ENCODE measurements at places on chromosomes 1 and 21.

DNA sequence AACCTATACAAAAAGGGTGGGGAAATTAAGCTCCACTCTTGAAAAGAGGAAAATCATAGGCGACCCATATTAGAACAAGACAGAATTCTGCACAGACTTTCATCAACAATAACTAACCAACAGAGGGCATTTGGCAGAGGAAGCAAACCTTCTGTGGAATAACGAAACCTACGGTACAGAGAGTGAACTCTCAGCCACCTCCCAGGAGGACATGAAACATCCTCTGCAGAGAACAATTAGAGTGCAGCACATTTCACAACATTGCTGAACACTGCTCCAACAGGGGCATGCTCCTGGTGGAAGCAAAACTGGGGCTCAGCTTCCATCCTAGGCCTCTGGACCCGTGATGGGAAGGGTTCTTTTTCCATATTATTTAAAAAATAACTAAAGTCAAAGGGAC lies 110.9 kb downstream of the KCNJ15 start:
- DNase-seq, result no peak

- no peak for DNase-seq
Measured at GRCh38 chr1:66598670-66599069, 64.7 kb downstream of the SGIP1 start.

DNA sequence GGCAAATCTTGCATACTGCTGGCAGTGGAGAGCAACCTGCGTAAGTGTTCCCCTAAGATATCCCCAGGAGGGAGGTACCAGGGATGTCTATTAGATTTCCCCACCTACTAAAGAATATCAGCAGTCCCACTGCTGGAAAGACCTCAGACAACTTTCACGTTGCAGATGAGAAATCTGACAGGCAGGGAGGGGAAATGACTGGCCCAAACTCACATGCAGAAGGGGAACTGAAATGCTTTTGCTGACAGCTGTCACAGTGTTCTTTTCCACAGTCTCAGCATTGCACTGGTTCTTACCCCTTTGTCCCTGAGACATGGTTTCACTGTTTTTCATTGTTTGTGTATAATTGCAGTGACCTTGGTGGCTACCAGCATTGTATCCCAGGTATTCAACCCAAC lies 84.8 kb upstream of the ATP1A1 start:
- no peak for DNase-seq

DNA sequence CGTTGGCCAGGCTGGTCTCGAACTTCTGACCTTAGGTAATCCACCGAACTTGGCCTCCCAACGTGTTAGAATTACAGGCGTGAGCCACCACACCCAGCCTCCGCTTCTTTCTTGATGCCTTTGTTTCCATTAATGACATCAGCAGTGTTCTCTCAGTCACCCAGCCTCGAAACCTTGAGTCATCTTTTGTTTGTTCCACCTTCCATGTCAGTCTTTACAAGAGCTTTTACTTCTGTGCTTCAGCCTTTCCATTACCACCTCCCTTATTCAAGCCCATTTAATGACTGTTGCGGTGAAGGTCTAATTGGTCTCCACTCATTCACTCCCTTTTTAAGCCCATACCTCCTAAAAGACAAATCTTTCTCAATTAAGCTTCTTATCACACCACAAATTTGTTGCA lies 146.6 kb upstream of the ADGRL2 start:
- DNase-seq, result no peak

- peak; percentile 69 for DNase-seq
Measured at GRCh38 chr1:147545133-147545532, 3.8 kb downstream of the BCL9 start.

DNA sequence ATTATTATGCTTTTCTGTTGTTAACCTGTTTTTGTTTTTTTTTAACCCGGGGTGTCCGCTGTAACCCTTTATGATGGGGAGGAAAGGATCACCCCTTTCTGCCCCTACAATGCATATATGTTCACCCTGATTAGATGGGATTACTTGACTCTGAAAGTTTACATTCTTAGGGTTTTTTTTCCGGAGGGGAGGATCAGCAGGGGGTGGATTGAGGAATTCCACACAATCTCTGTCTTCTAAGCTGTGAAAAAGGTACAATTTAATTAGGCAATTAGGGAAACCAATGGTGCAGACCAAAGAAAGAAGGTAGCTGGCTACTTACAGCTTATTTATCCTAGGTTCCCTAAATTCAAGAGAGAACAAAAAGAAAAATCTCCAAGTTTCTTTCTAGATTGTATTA lies 58.3 kb downstream of the EDEM3 start:
- DNase-seq, result no peak

DNA sequence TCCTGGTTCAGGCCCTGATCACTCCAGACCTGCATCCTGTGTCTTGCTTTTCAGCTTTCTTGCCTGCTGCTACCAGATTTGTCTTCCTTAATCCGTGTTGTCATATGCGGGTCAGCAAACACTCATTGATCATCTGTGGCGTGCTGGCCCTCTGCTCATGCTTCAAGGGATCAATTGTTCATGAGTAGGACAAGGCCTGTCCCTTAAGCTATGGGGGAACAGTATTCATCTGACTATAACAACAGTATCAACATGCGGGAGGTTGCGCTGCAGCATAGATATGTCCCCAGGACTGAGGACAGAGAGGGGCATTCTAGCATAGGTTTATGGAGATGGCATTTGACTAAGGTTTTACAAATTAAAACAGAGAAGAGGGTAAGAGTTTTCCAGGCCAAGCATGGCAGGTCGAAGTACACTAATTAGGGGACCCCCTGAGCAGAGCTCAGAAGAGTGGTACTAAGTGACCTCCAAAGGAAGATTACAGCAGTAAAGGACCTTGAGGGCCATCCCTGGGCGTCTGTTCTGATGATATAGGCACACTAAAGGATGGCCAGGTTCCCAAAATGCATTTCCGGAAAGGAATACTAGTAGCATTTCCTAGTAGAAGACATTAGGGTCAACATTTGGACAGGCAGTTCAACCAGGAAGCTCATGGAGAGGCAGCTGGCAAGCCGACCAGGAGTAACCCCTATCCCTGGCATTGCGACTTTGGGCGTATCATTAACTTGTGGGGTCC lies 811 bp upstream of the ZNF672 start:
- no peak for DNase-seq

DNA sequence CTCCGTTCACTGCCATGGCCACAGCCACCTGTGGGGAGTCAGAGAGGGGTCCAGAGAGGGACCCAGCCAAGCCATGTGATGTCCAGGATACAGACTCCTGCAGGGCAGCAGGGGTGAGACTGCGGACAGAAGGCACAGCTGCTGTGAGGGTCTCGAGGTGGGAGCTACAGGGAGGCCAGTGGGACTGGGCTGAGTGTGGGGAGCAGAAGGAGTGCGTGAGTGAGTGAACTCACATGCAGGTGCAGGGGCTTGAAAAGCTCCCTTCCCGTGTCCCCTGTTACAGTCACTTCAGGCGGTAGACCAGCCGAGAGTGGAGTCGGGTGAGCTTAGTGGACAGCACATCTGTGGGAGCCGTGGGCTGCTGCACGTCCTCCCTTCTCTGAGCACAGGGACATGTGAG lies 42.4 kb downstream of the S100B start:
- DNase-seq, result no peak

All from stimulated activated CD8-positive, alpha-beta memory T cell treated with anti-CD3 and anti-CD28 coated beads, Interleukin-2, amount 100 ng/mL, for 1 hour (primary cell).